ENCODE measurements at places on chromosomes 4 and X. TPM values are rescaled to one million over a fixed set of nuclear protein-coding genes. Genes with fewer than 3 reads are reported as not detected.

The SMIM20 gene
- total RNA-seq = 36.9 TPM

The ARR3 gene
- total RNA-seq = not detected

DNA sequence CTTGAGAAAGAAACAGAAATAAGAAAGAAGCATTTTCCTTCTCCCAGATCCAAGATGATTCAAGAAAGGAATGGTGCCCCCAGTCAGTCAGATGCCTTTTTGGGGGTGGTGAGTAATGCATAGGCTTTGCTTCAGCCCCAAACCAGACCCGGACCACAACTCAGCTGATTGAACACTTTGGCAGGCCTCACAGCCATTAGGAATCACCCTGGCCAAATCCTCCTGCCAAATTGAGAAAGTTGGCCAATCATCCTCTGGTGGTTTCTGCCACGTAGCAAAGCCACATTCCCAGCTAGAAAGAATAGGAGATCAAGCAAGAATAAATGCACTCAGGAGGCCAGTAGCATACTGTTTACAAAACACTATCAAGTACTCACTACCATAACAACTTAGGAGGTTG, 33.7 kb downstream of the FRMD7 start:
- no peak for DNase-seq
- H3K4me1 ChIP-seq = no peaks in the 10 kb centered on the region
- no peaks in the 10 kb centered on the region for H3K36me3 ChIP-seq
- H3K27me3 ChIP-seq = no peaks in the 10 kb centered on the region

- no peaks in the 10 kb centered on the region for H3K4me1 ChIP-seq
- H3K27ac ChIP-seq = no peak overlapping the region
- H3K27me3 ChIP-seq = no peaks in the 10 kb centered on the region
- DNase-seq = no peak
Observed at GRCh38 chr4:125688841-125689240, 374.1 kb downstream of the FAT4 start.

DNA sequence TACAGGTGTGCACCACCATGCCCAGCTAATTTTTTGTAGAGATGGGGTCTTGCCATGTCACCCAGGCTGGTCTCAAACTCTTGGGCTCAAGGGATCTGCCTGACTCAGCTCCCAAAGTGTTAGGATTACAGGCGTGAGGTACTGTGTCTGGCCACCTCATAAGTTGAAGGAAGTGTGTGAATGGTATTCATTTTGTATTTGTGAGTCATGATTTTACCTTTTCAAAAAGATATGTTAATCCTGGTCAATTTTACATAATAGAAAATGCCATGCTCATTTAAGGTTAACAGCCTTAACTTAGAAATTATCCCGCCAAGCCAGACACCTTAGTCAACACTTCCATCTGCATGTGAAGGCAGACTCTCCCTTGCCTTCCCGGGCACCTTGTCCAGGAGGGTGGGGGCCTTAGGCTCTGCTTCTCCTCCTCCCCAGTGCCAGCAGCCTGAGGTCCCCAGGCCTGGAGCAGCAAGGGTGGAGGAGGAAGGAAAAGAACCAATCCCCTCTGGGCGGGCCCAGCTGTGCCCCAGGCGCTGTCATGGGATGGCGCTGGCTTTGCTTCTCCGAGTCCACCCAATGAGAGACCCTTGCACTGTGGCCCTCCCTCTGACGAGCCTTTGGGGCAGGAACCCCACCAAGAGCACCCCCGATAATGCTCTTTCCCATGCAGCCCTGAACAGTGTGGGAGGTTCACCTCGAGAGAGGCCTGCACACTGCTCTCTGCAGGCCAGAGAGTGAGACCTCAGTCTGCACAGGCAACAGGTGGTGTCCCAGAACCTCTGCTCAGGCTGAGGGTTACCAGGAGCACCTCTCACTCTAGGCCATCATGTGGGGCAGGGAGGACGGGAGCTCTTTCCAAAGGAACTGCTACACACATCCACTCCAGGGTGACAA, 37.3 kb downstream of the RNF212 start:
- H3K4me3 ChIP-seq = no peak overlapping the region
- H3K27me3 ChIP-seq = no peaks in the 10 kb centered on the region
- peaks cover 3% of the 10 kb centered on the region for H3K4me1 ChIP-seq
- no peak for DNase-seq
- H3K36me3 ChIP-seq = no peaks in the 10 kb centered on the region

The GPR78 gene
- not detected for total RNA-seq

The TRIML2 gene
- 6.3 TPM for total RNA-seq

DNA sequence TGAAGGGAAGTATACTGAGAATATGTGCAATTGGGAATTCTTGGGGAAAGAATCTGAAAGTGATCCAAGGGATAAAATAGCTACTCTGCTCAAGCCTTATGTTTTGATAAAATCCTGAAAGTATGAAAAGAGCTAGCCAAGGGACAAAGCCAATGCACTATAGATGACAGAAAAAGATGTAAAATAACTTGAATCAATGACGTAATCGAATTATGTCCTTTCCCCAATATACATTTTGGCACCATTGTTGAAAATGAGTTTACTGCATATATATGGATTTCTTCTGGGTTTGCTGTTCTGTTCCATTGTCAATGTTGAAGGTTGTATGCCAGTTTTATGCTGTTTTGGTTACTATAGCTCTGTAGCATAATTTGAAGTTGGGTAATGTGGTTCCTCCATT, 407.3 kb downstream of the DCAF12L2 start:
- H3K4me3 ChIP-seq = no peak overlapping the region
- H3K27me3 ChIP-seq = no peaks in the 10 kb centered on the region
- no peak overlapping the region for H3K27ac ChIP-seq
- no peak for DNase-seq

DNA sequence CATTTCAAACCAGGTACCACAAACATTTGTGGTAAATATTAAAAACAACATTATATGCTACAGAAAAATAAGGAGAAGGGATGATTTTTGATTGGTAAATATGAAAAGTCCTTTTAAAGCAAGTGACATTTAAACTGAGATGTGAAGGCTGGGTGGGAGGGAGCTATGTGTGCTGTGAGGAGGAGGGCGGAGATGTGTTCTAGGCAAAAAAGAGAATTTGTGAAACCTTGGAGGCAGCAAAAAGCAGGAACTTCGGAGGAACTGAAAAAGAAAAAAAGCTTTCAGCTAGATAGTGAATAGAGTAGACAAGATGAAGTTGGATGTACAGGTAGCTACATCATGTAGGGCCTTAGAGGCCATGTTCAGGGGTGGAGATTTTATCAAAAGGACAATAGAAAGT, 10.1 kb upstream of the ARAP2 start:
- no peaks in the 10 kb centered on the region for H3K27me3 ChIP-seq
- no peaks in the 10 kb centered on the region for H3K4me1 ChIP-seq
- H3K27ac ChIP-seq = no peak overlapping the region
- no peak for DNase-seq
- H3K36me3 ChIP-seq = no peaks in the 10 kb centered on the region

DNA sequence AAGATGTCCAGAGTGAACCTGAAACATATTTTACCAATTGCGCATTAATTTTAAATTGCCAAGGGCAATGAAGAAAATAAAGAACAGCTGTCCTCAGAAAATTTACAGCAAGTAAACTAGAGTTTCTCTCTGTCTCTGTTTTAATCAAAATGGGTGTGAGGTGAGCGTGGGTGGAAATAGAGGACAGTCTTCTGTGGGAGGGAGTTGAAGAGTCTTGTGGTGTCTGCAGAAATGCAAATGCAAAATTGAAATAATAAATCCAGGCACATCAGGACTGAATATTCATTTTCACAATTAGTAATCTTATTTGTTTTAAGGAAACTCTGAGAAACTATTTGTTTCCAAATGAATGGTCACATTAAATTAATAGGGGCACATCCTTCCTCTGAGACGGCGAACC, 192.0 kb downstream of the ARHGAP10 start:
- no peak overlapping the region for H3K4me3 ChIP-seq
- DNase-seq = no peak
- no peak overlapping the region for H3K27ac ChIP-seq
- no peaks in the 10 kb centered on the region for H3K4me1 ChIP-seq

- no peaks in the 10 kb centered on the region for H3K27me3 ChIP-seq
- no peak overlapping the region for H3K4me3 ChIP-seq
- no peak overlapping the region for H3K27ac ChIP-seq
- no peak for DNase-seq
- H3K36me3 ChIP-seq = no peaks in the 10 kb centered on the region
- no peaks in the 10 kb centered on the region for H3K4me1 ChIP-seq
Observed at GRCh38 chr4:147916351-147916750, 184.5 kb downstream of the ARHGAP10 start.

GRCh38 chrX:13900351-13900750, 83.5 kb upstream of the GPM6B start:
- no peaks in the 10 kb centered on the region for H3K4me1 ChIP-seq
- no peak for DNase-seq
- H3K4me3 ChIP-seq = no peak overlapping the region
- no peaks in the 10 kb centered on the region for H3K27me3 ChIP-seq

GRCh38 chr4:150584111-150584915, 2.4 kb downstream of the MAB21L2 start:
- no peak overlapping the region for H3K27ac ChIP-seq
- H3K4me1 ChIP-seq = no peaks in the 10 kb centered on the region
- no peaks in the 10 kb centered on the region for H3K36me3 ChIP-seq
- no peaks in the 10 kb centered on the region for H3K27me3 ChIP-seq
- H3K4me3 ChIP-seq = no peak overlapping the region

DNA sequence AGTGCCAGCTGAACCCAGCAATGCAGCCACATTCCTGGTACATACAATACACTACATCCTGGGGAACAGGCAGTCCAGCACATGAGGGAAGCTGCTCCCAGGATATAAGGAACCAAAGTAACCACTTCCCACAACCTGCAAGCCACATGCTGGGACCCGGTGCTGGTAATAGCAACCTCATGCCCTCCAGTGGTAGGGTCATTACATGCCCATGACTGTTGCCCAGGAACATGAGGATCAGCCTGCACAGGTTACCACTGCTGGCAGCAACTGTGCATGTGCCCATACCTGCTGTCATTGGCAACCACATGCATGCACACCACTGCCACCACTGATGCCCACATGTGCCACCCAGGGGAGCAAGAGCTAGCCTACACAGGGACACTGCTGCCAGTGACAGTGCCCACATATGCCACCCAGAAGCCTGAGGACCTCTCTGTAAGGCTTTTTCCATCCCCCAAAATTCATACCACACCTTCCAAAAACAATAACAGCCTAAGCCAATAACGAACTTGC, 1982.5 kb downstream of the ARAP2 start:
- H3K27me3 ChIP-seq = no peaks in the 10 kb centered on the region
- H3K4me1 ChIP-seq = no peaks in the 10 kb centered on the region
- H3K27ac ChIP-seq = no peak overlapping the region
- no peaks in the 10 kb centered on the region for H3K36me3 ChIP-seq
- no peak overlapping the region for H3K4me3 ChIP-seq
- no peak for DNase-seq

GRCh38 chr4:76211769-76212708, 1.6 kb downstream of the SCARB2 start:
- H3K27ac ChIP-seq = no peak overlapping the region
- H3K4me1 ChIP-seq = peaks cover 18% of the 10 kb centered on the region
- DNase-seq = no peak
- no peaks in the 10 kb centered on the region for H3K36me3 ChIP-seq
- no peak overlapping the region for H3K4me3 ChIP-seq

The SMARCAD1 gene
- total RNA-seq = 33.6 TPM

The CABS1 gene
- not detected for total RNA-seq

The ACOT9 gene
- total RNA-seq = 59.7 TPM

The CXorf65 gene
- total RNA-seq = not detected

The REELD1 gene
- 0.25 TPM for total RNA-seq

The F8 gene
- 2.6 TPM for total RNA-seq

DNA sequence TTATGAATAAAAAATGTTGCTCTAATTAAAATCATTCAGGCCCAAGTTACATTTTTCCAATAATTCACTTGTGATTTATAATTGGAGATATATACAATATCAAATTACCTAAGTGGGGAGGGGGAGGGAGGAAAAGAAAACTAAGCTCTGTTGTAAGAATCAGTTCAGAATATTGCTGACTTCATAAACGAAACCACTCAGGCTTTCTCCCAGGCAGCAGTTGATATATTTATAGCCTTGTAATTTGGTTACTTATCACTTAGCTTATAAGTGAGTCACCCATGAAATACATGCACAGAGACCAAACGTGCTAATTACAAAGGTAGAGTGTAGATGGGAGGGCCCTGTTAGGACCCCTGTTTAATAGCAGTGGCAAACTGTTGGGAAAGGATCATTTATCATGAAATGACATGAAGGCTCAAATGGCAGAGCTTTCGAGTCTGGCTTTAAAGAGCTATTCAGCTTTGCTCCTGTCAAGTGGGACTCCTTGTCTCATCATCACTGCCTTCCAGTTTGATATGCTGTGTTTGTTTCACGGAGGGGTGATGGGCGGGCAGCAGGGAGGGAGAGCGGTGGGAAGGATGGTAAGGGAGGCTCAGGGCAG, 105.6 kb upstream of the PGRMC2 start:
- no peak overlapping the region for H3K27ac ChIP-seq
- H3K36me3 ChIP-seq = no peaks in the 10 kb centered on the region
- H3K4me1 ChIP-seq = peaks cover 1% of the 10 kb centered on the region
- DNase-seq = no peak
- peaks cover 35% of the 10 kb centered on the region for H3K27me3 ChIP-seq

- H3K36me3 ChIP-seq = no peaks in the 10 kb centered on the region
- no peak overlapping the region for H3K27ac ChIP-seq
- no peak overlapping the region for H3K4me3 ChIP-seq
- H3K4me1 ChIP-seq = no peaks in the 10 kb centered on the region
- H3K27me3 ChIP-seq = no peaks in the 10 kb centered on the region
- no peak for DNase-seq
Observed at GRCh38 chr4:133403913-133404312, 254.8 kb downstream of the PCDH10 start.

DNA sequence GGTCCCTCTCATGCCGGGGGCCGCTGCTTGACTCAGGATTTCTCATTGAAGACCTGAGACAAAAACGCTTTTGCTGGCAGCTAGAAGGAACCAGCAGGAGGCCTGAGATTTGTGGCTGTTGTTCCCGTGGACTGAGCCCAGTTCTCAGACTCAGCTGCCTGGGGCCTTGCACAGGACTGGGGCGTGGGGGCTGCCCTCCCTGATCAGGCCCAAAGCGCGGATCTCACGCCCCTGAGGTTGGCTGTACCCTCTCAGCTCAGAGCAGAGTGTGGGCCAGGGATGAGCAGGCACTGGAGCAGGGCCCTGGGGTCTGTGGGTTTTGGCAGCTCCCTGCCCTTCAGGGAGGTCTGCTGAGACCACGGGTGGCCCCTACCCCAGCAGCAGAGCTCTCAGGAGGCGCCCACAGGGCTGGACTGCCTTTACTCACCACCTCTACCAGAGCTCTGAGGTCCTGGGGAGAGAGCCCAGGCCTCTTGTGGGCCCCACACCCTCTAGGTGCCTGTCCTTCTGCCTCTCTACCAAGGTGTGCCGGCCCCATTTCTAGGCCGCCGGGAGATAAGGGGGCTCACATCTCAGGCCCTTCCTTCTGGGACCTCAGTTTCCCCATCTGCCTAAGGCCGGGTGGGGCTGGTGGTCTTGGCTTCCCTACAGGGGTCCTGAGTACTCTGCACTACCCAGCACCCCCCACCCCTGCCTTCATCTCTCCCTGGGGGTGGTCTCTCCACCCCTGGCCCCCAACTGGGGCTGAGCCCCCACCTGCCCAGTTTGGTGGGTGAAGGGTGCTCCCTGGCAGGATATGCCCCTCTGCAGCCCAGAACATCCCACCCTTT, 5.6 kb downstream of the MSANTD1 start:
- DNase-seq = no peak
- H3K36me3 ChIP-seq = no peaks in the 10 kb centered on the region
- no peaks in the 10 kb centered on the region for H3K4me1 ChIP-seq
- no peak overlapping the region for H3K27ac ChIP-seq

The NUDT10 gene
- not detected for total RNA-seq

The KIT gene
- not detected for total RNA-seq

All from HCT116 (cell line).